ENCODE measurements at places on chromosomes 5 and 9. TPM values are rescaled to one million over a fixed set of nuclear protein-coding genes. Genes with fewer than 3 reads are reported as not detected.
A peak's percentile ranks its signal among the peaks of the same experiment; 100 is the strongest.

DNA sequence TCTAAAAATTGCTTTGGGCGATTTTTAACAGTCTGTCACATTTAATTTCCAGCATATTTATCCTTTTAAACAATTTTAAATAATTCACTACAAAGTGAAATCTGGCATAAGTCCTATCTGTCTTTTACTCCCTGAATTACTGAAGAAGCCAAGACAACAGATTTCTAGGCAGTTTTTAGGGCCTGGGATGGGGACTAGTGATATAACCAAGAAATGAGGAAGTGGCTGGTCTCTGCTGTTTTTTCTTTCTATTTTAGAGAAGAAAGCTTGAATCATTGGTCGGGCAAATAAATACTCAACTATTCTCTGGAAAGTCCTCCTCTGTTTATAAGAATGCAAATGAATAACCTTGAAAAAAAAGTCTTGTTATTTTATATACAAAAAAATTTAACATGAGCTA is 79.7 kb upstream of the SSBP2 start:
- no peak for DNase-seq

DNA sequence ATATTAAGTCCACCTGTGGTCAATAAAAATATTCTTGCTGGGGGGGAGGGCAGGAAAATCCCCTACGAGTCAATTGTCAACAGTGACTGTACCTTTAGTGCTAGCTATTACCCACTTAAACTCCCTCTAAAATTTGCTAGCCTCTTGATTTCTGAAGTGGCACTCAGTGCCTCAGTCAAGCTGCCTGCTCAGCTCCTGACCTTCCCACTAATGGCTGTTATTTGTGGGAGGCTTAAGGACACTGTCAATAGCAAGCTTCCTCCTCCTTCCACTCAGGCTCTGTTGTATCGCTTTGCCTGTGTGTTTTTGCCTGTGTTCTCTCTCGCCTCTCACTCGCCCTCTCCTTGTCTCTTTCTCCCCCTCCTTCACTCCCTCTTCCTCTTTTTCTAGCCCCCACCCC is 140.8 kb downstream of the BNC2 start:
- DNase-seq = no peak

GRCh38 chr5:134738963-134739661 is 764 bp downstream of the CAMLG start:
- peak; percentile 56 for DNase-seq

DNA sequence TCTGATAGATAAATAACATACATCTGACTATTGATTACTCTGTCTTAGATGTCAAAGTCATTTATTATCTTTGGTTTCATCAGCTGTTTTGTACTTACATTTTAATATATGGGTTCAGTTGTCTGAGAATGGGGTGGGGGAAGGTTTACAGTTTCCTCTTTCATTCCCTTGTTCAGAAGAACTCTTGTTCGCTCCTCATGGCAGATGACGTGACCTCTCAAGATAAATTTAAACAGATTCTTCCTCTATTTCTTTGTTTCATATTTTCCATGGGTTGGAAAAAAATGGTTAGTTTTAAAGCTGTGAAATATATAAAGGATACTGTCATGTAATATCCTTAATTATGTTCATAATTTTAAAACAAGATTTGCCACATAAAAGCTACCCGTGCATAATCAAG is 61.4 kb downstream of the TSSK1B start:
- DNase-seq = no peak

- peak; percentile 8 for DNase-seq
These were observed 26.9 kb downstream of the HMGCR start for GRCh38 chr5:75363726-75364495.

DNA sequence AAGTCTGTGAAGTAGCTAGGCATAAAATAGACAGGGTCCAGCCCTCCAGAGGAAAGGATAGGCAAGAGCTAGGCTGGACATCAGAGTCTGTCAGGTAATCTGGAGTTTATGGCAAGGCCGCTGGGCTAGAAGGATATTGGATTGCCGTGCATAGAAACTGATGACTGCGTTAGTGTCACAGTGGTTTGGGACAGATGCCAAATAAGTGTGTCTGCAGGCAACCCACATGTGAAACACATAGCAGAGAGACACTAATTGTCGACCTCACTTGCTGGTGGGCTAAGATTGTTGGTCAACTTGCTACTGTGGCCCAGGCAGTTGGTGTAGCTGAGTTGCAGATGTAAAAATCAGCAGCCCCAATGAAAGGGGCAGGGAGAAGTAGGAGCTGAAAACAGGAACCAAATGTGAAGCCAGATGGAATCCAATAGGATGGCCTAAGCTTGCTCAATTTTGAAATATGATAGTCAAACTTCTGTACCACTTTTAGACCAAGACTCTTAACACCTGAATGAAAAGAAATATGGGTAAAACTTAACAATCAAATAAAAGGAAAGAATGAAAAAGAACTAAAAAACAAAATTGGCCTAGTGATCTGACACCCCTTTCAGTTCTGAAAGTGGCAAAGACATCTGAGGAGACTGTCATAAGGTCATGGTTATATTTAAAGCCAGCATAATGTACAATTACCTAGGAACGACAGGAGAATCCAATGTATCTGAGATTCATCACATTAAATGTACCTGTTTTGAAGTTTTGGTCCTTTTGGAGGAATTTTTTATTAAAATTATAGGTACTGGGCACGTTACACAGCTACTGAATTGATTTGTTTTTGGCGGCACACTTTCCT is 243.3 kb upstream of the ACTBL2 start:
- DNase-seq = peak; percentile 21

GRCh38 chr9:15293804-15294316 is 13.2 kb downstream of the TTC39B start:
- no peak for DNase-seq

- DNase-seq = no peak
These were observed 31.8 kb upstream of the PCA3 start for GRCh38 chr9:76732341-76732958.

GRCh38 chr9:135815830-135816650 is 91.3 kb downstream of the CAMSAP1 start:
- no peak for DNase-seq

The ANKRD18A gene
- 0.62 TPM for total RNA-seq

DNA sequence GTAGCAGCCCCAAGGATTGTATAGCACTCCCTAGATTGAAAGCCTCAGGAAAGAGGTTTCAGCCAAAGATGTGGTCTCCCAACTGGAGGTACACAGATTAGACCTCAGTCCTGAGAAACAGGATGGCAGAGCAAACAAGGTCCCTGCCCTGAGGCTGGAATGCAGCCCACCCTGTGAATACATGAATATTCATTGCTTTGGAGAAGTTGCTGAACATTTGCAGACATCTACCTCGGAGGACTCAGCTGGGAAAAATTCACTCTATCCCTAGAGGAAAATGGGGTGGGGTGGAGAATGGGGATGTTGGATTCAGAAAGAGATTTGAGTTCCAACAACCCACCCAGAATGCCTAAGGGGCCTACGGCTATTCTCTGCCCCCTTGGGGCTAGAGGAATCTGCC is 129.4 kb downstream of the SLIT3 start:
- no peak for DNase-seq

DNA sequence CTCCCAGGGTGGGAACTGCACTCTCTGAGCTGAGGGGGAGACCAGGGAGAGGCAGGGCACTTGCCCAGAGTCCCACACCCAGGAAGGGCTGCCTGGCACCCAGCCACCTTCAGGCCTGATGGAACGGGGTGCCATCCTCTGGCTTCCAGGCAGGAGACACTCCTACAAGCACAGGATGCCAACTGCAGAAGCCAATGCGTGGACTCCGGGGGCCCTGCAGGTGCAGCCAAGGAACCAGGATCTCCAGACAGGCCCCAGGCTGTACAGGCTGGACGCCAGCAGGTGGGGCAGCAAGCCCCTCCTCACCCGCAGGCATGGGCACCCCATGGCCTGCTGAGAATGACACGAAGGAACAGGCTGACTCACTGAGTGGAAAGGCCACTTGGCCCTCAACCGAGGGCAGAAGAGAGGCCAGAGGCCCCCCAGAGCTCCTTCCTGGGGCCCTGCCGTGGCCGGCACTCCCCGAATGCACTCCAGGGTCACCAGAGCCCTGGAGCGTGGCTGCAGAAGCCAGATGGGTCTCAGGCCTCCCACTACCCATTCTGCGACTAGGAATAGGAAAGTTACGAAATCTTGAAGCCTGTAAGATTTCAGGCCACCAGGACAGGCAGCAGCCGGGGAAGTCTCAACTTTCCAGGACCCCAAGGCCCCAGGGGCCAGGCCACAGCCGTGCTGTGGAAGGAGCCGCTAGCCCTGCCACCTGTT is 15.7 kb downstream of the NACC2 start:
- DNase-seq = no peak

DNA sequence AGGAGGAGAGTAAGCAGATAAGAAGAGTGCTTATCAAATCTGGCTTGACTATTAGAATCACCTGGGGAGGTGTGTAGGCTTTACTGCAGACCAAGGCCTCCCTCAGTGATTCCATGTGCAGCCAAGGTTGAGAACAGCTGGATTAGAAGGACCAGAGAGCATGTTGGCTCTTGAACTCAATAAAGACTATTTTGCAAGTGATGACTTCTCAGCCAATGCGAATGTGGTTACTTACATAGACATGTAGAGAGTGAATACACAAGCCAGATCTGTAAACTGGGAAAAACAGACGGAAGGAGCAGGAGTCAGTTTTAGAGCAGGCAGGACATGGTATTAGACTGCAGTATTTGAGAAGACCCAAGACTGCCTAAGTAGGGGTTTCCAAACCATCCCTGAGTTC is 48.5 kb downstream of the MAMDC2 start:
- DNase-seq = no peak

The FBP1 gene
- total RNA-seq = not detected

DNA sequence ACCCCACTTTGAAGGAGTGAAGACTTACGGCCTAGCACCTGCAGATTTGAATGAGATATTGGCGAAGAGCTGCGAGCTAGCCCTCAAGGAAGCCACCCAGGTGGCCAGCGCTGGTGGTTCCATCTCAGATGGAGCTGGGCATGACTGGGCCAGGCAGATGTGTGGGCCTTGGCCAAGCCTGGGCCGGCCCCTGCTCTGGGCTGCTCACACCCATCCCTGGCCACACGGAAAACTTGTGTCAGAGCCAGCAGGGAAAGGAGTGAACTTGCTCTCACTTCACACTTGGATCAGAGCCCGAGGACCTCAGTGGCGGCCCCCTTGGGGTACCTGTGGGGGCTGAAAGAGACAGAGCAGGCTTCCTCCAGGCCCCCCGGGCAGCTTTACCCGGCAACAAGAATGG is 44.2 kb downstream of the ROPN1L start:
- no peak for DNase-seq

GRCh38 chr5:149310947-149311658 is 34.2 kb upstream of the GRPEL2 start:
- no peak for DNase-seq

The PCDHGA1 gene
- 0.51 TPM for total RNA-seq

DNA sequence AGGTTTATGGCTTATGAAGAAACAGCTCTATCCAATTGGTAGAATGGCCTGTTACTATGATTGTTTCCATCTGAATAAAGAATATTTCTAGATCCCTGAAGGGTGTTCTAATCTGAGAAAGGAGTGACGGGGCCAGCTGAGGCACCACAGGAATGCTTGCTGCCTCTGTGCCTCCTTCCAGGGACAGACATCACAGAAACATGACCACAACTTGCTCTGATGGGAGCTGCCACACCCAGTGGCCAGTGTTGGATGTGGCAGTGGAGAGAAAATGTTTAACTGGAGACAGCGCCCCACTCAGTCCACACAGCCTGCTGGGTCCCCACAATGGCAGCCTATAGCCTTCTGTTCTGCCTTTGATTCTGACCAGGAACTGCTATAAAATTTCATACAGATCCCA is 38.6 kb upstream of the TESK1 start:
- DNase-seq = peak; percentile 43

The IDNK gene
- 3.8 TPM for total RNA-seq

- DNase-seq = no peak
These were observed 247.0 kb upstream of the IRX4 start for GRCh38 chr5:2129568-2130272.

- DNase-seq = no peak
These were observed 317.0 kb upstream of the MPDZ start for GRCh38 chr9:13596383-13596970.

DNA sequence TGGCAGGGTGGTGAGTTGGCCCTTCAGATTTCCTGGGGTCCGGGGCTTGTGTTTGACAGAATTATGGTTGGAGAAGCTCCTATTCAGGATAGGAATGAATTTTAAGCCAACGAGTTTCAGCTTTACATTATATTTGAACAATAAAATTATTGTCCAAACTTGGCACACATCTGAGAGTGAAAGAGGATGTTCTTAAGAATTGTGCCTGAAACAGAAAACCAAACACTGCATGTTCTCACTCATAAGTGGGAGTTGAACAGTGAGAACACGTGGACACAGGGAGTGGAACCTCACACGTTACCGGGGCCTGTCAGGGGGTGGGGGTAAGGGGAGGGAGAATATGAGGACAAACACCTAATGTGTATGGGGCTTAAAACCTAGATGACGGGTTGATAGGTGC is 111.8 kb upstream of the ACTBL2 start:
- DNase-seq = no peak

- no peak for DNase-seq
These were observed 4.6 kb downstream of the SEPTIN8 start for GRCh38 chr5:132772291-132773070.

DNA sequence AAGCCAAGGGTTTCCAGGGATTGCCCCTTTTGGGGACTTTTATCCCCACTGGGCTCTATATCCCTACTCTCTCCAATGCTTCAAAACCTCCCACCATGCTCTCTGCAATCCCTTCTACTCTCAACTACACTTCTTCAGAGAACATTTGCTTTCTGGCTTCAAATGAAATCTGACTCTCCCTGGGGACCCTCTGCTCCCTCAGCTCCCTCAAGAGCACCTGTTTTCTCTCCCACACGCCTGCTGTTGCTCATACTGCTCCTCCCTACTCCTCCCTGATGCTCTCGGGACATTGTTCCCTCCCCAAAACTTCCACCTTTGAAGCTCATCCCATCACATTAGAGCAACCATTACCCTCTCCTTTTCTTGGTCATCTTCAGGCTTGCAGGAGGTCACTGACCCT is 344.9 kb downstream of the CDK5RAP2 start:
- DNase-seq = no peak

GRCh38 chr5:122091936-122092600 is 14.0 kb upstream of the LOX start:
- peak; percentile 43 for DNase-seq

The PTCD2 gene
- total RNA-seq = 15.4 TPM

DNA sequence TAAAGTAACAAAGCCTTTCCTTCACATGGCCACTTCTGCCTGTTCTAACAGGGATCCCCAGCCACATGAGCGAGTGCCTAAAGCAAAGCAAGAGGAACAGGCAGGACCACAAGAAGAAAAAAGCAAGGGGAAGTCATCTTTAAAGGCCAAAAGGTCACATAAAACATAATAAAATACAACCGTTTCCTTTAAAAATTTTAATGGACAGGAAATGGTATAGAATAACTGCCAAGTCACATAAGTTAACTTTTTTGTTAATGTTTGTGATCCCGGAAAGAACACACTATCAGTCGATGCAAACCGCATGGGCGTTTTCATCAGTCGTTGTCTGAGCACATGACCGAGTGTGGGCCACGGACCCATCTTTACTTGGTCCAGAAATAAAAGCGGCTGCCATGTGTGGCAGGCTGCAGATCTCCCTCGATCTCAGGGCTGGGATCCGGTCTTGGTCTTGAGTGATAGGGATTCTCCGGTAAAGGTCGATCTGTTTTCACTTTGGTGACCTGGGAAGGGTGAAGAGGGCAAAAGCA is 15.6 kb downstream of the NDUFA8 start:
- DNase-seq = no peak

GRCh38 chr9:28413471-28413870 is 840.2 kb upstream of the C9orf72 start:
- DNase-seq = no peak

Data from H4 (cell line).